ENCODE measurements at places on chromosomes 6 and 20.

DNA sequence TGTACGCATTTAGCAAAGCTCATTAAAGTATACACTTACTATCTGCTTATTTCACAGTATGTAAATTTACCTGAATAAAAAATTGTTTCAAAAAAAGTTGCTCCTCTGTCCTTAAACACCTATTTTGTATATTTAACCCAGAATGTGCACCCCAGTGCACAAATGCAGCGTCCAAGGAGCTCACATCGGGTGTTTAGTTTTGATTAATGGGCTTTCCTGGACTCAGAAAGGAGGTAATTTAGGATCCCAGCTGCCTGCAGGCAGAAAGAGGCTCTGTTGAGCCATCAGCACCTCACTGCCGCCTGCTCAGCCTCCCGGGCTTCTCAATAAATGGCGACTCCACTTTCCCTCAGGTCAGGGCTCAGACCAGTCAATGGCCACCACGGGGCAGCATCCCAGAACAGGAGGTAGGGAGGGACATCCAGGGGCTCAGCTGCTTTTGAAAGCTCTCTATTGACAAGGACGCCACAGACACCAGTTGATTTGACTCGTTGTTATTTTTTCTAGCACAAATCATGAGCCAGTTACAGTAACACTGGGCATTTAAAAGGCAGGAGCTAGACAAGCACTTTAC lies 70.2 kb upstream of the TBC1D7 start:
- DNase-seq: no peak

GRCh38 chr20:47676219-47676721 lies 109.0 kb downstream of the SULF2 start:
- DNase-seq: no peak

- DNase-seq: no peak
These were observed 53.4 kb downstream of the EDN1 start for GRCh38 chr6:12343440-12344162.

DNA sequence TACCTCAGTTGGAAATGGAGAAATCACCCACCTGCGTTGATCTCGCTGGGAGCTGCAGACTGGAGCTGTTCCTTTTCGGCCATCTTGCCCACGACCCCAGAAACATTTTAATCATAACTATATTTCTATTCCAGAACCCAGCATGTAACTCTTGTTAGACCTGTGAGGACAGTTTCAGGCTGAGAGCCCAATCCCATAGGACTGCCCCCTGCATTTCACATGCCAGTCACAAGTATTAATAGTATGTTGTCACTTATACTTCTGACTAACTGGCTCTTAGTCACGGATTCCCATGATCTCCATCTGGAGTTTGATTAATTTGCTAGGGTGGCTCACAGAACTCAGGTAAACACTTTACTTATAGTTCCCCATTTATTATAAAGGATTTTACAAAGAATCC lies 96.0 kb upstream of the PRND start:
- DNase-seq: no peak

DNA sequence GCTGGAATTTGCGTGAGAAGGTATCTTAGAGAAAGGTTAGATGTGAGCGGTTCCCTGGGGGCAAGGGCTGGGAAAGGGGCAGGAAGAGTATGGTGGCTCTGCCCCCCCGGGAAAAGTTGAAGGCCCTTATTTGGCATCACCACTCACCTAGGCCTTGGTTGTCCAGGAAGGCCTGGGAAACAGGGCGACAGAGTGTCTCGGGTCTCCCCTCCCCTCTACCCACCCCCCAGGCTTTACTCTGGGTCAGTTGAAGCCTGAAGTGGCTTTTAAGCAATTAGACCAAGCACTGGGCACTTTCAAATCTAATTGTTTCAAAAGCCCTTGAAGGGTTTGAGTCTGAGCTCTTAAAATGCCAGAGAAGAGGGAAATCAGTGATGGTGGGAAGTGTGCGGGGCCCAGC lies 30.2 kb upstream of the FOXP4 start:
- DNase-seq: no peak

DNA sequence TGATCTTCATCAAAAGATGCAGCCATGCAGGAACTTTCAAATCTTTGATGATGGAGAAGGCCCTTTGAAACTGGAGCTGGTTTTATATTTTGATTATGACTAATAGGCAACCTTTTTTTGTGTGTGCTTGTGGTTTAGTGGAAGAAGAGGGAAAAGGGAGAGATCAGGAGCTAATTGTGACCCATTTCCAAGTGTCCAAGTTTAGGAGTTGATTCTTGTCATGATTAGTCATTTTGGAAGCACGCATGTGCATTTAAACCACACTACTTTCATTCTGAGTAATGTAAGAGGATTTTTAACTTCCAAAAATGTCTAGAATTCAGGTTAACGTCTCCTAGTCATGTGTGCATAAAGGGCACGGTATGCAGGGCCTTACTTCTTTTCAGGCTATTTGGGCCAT lies 3.5 kb downstream of the FOXO3 start:
- no peak for DNase-seq

DNA sequence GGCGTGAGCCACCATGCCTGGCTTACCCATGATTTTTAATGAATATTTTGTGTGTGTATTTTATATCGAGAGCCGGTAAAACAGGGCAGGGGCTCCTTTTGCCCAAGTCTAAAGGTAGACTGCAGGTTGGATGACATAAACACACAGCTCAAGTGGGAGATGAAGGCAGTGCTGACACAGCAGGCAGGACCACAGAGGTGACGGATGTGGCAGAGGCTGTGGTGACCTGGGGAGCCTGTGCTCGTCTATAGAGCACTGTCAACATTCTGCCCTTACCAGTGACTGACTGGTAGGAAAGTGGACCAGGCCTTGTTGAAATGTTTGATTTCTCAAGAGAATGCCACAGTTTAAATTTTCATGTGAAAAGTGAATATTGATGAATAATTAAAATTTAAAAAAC lies 137.5 kb downstream of the ZFP64 start:
- no peak for DNase-seq

DNA sequence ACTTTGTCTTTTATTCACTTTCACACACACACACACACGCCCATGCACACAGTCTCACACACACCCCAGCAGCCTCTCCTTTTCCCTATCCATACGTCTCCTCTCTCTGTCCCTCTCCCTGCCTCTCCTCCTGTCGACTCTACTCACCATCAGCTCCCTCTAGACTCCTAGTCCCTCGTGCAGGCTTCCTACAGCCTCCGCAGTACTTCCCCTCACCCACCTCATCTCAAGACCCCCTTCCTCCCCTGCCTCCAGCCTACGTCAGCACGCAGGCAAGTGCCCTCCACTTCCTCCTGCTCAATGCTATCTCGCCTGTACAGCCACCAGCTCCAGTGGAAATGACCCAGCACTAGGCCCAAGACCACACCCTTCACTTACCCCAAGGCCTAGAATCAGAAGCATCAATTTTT lies 820 bp upstream of the TREML2 start:
- DNase-seq: no peak

DNA sequence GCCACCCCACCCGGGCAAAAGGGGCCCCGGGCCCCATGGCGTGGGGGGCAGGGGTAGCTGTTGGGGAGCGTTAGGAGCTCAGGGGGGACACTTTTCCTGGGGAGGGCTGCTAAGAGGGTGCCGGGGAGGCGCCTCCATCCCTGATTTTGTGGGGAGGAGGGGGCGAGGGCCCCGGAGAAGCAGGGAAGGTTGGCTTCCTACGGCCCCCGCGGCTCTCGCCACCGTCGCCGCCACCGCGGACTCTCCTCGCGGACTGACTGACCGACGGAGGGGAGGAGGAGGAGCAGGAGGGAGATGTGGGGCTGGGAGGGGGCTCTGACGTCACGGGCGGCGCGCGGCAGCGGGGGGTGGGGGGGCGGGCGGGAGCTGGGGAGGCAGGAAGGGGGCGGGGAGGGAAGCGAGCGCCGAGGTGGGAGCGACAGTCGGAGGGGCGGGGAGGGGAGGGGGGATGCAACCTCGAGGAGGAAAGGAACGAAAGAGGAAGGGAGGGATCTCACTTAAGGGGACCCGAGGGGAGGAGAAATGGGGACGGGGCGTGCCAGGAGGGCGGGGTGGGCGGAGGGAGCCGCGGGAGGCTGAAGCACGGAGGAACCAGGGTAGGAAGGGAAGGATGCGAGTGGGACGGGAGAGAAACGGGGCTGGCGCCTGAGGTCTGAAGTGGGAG lies 5.1 kb downstream of the GABBR1 start:
- peak; percentile 80 for DNase-seq

GRCh38 chr6:75236630-75237029 lies 7.0 kb downstream of the COX7A2 start:
- DNase-seq: no peak

DNA sequence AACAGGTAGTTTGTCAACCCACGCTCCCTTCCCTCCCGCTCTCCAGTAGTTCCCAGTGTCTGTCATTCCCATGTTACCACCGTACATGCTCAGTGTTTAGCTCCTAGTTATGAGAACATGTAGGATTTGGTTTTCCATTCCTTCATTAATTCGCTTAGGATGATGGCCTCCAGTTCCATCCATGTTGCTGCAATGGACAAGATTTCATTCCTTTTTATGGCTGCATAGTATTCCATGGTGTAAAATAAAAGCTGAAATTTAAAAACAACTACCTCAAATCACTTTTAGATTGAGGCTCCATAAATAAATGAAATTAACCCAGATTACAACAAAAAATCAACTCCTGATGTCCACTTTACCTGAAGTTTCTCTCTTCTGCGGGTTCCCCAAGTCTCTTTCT lies 190.6 kb downstream of the ZNF217 start:
- no peak for DNase-seq

DNA sequence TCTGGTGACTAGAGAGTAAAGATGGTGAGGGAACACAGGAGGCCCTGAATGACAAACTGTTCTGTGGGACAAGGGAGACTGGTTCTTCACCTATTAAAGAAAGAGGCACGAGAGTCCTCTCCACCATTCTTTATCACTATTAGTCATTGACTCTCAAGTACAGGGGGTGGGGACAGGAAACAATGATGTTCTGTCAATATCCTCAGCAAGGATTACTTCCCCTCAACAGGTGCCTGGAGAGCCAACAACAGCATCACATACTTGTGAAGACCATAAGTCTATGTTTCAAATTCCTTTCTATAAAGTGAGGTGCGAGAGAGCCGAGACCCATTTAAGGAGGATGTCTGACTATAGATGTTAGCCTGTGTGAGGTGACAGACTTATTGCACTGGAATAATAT lies 72.4 kb upstream of the TBC1D7 start:
- no peak for DNase-seq

DNA sequence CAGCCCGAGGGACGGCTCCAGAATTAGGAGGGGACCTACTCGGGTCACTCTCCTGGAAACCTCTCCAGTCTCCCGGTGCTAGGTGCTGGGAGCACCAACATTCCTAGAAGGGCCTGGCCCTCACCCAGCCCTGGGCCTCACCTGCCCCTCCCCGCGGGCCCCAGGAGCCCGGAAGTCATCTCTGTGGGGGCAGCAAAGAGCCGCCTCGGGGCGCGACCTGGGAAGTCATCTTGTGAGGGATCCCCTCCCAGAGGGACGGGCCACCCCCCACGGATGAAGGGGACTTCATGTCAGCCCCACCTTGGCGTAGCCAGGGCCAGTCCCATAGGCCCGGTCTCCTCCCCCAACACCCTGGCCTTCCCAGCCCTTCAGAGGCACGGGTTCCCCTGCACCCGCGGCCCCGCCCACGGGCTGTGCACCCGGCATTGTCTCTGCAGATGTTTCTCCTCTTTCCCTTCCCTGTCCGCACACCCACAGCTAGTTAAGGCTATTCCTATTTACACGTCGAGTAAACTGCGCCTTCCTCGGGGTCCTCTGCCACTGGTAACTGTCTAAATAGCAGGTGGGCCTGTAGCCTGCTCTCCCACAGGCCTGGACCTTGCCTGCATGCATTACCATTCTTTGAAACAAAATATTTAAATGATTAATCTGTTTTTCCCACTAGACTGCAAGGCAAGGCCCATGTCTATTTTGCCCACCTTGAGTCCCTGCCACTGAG lies 896 bp upstream of the RNASET2 start:
- DNase-seq: no peak

DNA sequence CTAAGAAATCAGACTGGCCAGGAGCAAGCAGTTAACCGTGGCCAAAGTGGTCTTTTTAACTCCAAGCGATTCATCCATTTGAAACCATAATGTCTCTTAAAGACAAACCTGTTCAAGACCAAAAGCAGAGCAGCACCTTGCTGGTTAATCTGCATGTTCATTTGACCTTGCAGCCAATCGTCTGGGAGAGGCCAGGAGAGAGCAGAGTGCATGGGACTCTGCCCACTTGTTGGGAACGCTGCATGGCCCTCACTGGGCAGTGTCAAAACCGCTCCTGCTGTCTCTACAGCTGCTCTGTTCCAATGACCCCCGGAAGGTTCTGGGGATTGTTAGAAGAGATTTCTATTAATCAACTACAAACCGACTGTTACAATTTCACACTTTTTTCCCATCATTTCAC lies 79.6 kb downstream of the OLIG3 start:
- DNase-seq: no peak
